Stimulated activated CD8-positive, alpha-beta memory T cell treated with anti-CD3 and anti-CD28 coated beads, Interleukin-4, amount 100 ng/mL, for 48 hours (primary cell): ENCODE measurements at places on chromosomes 2 and 18.

DNA sequence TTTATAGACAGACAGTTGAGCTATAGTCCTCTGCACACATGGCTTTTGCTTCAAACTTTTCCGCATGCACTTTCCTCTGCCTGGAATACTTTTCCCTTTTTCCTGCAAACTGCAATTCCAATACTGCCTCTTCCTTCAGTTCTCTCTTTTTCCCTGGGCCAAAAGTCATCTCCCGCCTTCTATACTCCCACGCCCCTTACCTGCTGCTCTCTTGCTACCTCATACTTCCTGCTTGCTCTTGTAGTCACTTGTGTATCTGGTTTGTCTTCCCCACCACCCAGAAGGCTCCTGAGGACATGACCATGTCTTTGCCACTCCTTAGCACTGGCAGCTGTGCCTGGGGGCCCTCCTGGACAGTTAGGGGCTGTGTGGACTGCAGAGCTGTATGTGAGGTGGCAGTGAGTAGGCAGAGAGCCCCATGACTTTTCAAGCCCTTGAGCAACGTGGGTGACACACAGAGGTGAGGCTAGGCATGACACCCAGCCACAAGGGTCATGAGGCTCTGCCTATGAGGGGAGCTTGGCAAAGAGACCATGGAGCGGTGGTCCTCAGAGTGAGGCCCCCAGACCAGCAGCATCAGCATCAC, 23.2 kb downstream of the SPEG start:
- no peak for DNase-seq

DNA sequence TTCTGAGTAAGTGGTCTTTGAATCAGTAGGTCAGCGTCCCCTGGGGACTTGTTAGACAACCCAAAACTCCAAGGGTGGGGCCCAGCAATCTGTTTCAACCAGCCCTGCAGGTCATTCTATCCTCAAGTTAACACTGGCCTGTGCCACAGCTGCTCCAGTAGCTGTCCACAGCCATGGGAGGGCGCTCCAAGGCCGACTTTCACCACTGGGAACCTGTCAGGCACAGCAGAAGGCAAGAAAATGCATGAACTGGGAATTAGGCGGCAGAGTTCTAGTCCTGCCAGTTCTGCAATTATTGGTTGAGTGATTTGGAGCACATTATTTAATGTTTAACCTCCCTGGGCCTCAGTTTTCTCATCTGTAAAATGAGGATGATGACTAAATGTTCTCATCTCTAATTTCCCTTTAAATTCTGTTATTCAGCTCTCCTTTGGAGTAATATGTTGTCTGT, 17.4 kb upstream of the MRPL33 start:
- DNase-seq: peak; percentile 91

DNA sequence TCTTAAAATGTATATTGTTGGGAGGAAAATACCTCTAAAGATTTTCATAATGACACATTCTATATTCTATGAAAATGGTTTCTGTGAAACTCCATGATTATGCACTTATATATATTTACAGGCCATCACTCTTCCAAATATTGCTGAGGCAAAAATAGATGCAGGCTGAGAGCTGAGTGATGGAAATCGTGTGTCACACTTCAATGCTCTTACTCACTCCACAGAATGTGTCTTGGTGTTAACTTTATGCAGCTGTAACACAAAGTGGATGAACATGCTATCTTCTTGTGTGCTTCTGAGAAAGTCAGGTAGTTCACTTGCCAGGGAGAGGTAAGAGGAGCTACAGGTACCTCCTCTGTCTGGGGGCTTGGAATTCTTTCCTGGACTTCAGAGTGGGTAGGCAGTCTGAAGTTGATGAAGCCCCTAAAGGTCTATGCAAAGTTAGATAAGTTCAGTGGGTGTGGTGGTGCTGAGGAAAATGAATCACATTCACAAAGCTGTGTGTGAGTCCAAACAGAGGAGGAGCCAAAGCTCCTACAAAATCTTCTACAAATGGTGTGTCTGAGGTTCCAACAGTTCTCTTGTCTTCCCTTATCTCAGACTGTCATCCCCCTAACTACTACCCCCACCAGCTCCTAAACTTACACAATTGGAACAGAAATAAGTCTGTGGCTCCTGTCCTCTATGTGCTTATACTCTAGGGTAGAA, 74.2 kb upstream of the ST6GAL2 start:
- DNase-seq: no peak

DNA sequence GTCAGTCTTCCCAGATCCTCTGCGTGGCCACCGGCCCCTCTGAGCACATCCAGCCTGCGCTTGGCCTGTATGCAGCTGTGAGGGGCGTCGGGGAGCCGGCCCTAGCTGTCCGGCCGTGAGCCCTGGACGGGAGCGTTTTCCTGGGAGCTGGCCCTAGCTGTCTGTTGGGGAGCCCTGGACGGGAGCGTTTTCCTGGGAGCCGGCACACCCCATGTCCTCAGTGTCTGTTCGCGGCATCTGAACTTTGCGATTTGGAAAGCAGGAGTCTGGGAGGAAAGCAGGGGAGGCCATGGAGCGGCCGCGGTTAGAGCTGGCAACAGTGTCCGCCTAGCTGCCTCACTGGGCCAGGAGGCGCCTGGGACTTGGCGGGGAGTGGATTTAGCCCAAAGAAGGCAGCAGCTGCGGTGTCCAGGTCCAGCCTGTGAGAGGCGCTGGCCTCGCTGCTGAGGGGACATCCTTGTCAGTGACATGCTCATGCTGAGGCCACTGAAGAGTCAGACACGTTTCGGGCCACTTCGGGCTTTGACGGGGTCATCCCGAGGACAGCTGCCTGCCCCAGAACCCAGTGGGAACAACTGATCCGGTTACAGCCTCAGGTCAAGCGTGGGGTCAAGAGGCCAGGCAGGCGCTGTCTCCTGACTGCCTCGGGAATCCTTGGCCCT, 75.8 kb downstream of the KCNG2 start:
- DNase-seq: no peak

- no peak for DNase-seq
These were observed 12.0 kb upstream of the GALNT14 start for GRCh38 chr2:31150120-31150670.

- no peak for DNase-seq
These were observed 42.9 kb downstream of the DOK1 start for GRCh38 chr2:74597410-74597809.

DNA sequence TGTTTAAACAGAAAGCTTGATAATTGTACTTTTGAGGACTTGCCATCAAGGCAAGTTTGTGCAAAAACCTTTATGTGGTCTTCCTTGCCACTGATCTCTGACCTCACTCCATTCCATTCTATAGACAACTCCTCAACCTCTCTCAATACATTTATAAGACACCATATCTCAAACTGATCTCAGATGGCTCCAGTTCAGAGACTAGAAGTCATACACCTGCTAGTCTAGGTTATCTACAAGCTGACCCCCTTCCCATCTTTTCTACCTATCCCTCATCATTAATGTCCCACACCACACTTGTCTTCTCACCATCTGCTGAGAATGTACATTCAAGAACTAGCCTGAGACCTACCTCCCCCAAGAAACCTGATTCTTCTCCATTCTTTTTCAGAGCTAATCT, 113.1 kb downstream of the METTL8 start:
- no peak for DNase-seq
